ENCODE measurements at places on chromosomes 12 and 14.

- no peak for DNase-seq
These were observed 615.4 kb upstream of the MIS18BP1 start for GRCh38 chr14:45868377-45868776.

DNA sequence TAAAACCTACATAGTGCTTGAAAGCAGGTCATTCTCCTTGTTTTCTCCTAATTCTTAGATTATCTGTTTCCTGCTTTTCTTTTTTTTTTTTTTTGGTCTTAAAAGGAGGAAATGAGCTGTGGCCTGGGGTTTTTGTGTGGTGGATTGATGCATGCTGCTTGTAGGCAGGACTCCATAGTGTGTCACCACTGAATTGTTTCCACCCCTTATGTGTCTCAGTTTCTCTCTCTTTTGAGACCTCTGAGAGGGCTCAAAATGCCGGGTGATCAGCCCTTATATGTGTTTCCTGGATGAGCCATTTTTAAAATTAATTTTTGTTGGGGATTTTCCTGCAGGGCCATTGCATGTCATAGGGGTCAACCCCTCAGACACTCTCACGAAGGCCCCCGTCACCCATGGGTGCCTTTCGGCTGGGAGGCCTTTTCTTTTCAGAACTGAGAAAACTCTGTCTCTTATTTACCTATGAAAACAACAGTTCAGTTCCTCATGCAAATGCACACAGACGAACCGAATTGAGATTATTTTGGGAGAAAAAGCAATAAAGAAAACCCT is 32.0 kb upstream of the LRRK2 start:
- no peak for DNase-seq

GRCh38 chr14:100454437-100454836 is 131.3 kb downstream of the SLC25A47 start:
- DNase-seq, result no peak

DNA sequence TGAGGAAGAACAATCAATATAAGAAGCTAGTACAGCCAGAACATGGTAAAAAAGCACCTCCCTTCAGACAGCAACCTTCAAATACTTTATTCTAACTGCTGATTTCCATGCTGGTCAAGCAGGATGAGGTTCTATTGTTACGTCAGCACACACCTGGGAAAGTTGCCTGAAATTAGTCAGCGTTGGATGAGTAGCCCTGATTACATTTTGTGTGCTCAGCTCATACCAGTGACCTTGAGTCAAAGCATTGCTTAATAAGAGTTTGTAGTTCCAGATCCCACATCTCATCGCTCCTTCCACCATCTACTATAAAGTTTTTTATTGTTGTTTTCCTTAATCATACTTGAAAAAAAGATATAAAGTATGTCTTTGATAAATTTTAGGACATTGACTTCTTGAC is 361.5 kb downstream of the EGLN3 start:
- DNase-seq, result no peak

GRCh38 chr14:91946622-91947474 is 646 bp downstream of the FBLN5 start:
- no peak for DNase-seq
